ENCODE measurements at places on chromosomes 4 and X.

DNA sequence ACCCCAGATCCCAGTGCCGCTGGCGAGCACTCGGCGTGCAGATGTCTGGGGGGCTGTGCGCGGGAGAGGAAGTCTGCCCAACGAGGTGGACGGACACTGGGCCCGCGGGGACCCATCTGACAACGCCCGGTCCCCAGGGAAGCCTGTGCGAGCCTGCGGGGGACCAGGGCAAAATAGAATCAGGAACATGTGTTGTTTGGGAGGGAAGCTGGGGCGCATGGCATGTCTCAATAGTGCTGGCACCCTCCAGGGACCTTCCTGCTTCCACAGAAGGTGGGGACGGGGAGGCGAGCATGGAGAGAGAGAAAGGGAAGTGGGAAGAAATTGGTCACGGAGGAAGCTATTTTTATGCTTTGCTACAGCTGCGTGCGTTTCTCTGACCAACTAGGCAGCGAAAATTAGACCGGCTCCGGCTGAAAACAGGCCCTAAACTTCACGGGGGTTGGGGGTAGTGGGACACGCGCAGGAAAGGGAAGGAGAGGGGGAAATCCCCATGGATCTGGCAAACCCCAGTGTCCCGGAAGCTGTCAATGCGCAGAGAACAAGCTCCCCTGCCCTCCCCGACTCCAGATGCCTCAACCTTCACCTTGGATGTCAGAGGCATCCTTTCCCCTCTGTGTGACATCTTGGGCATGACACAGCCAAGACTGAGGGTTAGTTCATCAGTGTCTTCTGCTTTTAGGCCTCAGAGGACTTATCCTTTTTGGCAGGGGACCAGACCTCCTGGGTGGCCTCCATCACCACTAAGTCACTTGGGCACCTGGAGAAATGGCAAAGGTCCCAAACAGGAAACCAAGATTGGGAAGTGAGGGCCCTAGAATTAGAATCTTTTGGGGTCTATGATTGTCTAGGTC is 169.8 kb upstream of the BCOR start:
- DNase-seq: no peak

GRCh38 chr4:2177443-2178093 is 64.4 kb downstream of the HAUS3 start:
- DNase-seq: no peak

DNA sequence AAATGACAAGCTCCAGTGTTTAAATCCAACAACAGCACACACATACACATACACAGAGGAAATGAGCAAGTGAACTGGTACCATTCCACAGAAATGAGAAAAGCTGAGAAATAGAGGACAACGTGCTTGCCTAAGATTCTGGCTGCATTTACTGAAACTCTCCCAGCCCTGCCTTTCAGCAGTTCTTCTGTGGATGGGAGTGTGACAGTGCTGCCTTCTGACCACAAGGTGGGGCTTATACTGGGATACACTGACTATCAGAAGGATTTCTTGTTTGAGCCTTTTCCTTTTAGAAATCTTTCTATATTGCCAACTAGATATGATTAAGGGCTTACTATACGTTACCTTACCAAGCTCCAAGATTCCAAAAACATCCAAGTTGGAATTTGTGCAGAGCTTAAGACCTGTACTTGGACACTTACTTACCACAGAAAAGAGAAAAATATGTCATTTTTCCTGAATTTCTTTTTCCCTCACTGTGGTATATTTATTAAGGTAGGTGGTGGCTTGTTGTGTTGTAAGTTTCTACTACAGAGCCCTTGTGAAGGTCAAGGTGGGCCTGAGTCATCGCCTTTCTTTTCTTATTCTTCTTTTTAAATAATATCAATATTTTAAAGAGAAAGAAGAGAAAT is 10.7 kb upstream of the CXCL8 start:
- peak; percentile 66 for DNase-seq

DNA sequence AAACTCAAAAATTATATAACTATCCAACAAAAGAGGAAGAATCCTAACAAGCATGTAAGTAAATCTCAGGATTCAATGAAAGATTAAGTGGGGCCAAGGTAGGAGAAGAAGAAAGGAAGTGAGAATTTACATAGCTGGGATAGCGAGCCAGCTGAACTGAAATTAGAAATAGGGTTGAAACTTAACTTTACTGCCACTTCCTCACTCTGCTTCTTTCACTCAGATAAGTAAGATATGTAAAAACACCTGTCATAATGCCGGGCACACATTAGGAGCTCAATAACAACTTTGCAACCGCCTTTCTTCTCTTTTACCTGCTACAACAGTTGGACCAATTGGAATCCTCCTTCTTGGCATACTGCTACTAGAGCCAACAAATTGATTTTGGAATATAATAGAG is 129.4 kb downstream of the CNKSR2 start:
- no peak for DNase-seq

- peak; percentile 6 for DNase-seq
Measured at GRCh38 chrX:10072786-10073568, 83.8 kb upstream of the CLCN4 start.
